ENCODE measurements at places on chromosomes 1 and 21.

DNA sequence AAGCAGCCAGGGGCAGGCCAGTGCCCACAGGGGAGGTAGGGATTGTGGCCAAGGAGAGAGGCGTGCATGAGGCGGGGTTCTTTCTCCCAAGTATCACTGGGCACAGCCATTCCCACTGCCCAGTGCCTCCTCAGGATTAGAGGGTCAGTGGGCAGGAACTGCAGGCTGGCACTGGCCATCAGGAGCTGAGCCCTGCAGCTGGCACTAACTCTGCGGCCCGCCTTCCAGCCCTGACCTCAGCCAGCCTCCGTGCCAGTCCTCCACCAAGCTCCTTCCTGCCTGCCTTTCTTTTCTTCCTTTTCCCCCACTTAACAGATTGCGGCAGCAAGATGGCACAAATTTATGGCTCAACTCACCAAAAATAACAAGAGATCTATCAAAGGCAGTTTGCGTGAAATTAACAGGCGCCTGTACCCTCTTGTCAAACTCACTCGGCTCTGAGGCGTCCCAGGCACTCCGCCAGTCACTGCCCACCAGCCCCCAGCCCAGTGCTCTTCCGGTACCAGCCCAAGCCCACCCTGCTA is 11.1 kb downstream of the ADGRB2 start:
- DNase-seq = no peak

- DNase-seq = no peak
Measured at GRCh38 chr1:183877053-183877720, 72.3 kb downstream of the RGL1 start.

GRCh38 chr1:84855168-84855567 is 37.8 kb downstream of the LPAR3 start:
- DNase-seq = no peak

- no peak for DNase-seq
Measured at GRCh38 chr21:23138797-23139196, 2140.6 kb downstream of the NCAM2 start.

DNA sequence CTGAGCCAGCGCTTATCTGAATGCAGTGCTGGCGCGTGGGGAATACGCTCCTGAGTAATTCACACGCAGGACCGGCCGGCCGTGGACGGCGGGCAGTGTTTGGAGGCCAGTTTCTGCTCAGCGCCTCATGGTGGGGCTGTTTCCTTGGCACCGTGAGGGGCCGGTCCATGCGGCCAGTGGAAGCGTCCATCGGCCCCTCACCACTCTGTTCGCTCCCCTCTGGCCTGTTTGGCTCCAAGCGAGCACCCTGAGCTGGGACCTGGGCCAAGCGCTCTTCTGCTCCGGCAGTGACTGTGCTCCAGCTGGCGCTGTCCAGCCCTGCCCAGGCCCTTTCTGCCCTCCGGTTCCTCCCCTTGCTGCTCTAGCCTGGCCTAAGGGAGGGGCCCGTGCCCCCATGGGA is 16.3 kb upstream of the PLCH2 start:
- no peak for DNase-seq

DNA sequence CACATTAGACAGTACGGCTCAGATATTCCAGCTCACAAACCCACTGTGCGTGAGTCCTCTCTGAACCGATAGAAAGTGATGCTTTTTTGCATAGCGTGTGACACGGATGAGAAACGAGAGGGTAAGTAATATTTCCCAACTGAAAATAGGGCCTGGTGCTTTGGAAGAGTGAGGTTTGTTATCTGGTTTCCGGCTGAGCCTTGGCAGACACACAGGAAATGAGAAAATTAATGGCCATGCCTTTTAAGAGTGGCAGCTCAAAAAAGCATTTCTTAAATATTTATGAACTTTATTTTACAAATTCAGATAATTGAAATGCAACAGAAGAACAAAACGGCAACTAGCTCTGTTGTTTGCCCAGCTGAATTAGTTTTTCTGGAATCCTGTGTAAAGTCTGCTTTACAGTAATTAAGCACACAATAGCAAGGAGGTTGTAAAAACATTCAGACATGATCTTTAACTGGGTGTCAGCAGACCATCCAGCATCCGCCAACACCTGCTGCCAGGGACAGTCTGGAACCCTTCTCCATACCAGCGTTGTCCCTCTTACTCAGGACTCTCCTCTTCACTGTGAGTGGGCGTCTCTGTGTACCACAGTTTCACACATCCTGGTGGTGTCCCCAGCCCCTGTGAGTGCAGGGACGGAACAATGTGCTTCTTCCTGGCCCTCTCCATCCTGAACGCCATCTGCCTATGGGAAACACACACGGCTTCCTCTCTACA is 155.4 kb downstream of the PGBD5 start:
- DNase-seq = peak; percentile 91

- DNase-seq = no peak
Measured at GRCh38 chr1:68570871-68571270, 74.0 kb upstream of the DEPDC1 start.

DNA sequence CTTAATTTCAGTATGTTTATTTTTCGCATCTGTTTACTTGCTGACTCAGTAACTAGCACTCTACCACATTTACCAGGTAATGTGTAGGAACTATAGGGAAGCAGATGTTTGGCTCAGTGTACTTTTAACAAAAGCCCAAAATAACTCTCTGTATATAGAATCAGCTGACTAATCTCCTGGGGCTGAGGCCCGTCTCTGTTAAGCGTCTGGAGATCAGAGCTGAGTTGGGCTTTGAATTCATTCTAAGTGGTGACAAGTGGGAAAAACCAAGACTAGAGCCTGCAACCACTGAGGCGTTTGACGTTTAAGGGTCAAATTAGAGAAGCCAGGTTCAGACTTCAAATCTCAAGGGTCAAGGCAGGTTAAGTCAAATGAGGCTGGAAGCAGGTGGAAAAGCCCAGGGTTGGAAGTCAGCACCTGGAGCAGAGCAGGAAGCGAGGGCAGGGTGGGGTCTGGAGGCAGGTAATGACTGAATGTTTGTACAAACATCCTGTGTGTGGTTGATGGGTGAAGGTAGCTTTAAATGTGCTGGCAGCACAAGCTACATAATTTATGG is 56.8 kb upstream of the LYST start:
- peak; percentile 29 for DNase-seq

DNA sequence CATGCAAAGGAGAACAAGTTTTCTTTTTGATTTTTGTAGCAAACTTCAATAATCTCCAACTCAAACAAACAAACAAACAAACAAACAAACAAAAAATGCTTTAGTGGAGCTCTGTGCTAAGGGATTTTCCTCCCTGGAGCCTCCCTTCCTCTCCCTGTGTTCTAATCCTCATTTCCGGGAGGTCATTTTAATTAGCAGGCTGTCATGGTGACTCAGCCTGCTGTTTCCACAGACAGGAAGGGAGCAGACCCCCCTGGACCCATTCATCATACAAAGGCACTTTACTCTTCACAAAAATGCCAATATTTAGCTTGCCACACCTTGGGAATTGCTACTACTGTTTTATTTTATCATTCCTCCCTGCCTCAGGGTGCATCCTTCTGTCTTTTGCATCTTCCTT is 61.0 kb upstream of the SPATA6 start:
- DNase-seq = no peak

- DNase-seq = no peak
Measured at GRCh38 chr1:64912191-64912590, 54.2 kb downstream of the JAK1 start.

DNA sequence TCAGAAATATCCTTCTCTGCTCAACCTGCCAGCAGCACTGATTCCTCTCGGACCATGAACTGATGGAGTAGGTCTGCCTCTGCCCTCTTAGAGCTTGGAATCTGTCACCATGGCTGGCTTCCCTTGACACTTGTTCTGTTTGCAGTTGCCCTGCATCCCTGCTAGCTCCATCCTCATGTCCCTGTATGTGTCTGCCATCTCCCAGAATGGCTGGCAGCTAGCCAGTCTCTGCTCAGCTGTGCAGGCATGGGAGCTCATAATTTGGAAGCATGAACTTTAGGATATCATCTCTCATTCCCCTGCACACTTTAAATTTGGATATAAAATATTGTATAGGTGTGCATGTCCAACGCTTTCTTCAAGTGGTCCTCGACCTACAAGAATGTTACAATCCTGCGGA is 95.4 kb downstream of the C1orf94 start:
- no peak for DNase-seq

- no peak for DNase-seq
Measured at GRCh38 chr21:39525601-39526000, 73.8 kb downstream of the SH3BGR start.

DNA sequence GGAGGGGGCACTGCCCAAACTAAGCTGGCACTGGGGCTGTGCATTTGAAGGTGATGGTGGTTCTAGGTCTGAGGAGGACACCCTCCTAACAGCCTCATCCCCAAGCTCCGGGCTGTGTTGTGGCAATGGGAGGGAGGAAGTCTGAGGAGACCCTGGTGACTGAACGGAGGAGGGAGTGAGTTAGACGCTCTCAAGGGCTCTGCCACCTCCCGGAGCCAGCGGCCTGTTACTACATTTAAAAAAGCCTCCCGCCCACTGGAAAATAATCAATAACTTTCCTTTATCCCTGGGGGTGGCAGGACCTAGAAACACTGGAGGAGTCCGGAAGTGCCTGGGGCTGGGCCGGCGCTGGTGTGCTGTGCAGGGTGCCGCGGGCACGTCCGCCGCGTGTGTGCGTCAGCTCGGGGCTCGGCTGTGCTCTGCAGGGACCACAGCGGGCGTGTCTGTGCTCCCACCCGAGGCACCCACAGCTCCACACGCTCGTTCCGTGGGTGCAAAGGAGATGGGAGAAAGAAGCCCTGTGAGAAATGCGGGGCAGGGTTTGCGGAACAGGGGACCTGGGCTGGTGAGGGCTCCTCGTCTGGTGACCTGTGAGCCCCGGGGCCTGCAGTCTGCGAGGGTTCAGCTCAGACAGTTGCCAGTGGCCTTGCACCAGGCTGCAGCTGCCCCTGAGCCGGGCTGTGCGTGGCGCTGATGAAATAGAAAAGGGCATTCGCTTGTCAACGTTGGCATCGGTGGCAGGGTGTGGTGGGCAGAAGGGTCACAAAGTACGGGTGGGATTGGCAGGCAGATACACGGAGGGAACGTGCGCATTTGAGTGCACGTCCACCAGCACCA is 5.3 kb downstream of the SAMD11 start:
- DNase-seq = peak; percentile 20

GRCh38 chr1:95095833-95096217 is 21.3 kb upstream of the TLCD4 start:
- DNase-seq = no peak

DNA sequence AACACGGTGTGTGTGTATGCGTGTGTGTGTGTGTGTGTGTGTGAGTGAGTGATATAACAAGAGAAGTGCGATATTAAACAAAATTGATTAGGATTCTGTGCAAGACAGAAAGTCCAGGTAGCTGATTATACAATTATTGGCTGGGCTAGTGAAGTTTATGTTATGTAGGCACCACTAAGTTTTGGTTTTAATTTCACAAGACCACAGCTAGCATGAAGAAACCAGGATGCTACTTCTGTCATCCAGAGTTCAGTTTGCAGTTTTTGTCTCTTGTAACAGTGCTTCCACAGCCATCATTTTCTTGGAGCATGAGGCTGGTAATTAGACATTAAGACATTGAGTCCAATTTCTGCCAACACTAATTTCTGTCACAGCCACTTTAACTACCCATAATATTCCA is 1590.2 kb upstream of the B3GALT2 start:
- no peak for DNase-seq

Measured in Kasumi-1 (cell line).